Stimulated activated CD8-positive, alpha-beta memory T cell treated with anti-CD3 and anti-CD28 coated beads, Interleukin-2, amount 100 ng/mL, for 48 hours (primary cell): ENCODE measurements at places on chromosomes 2 and 18.

- no peak for DNase-seq
Measured at GRCh38 chr18:60794802-60795201, 422.2 kb upstream of the MC4R start.

GRCh38 chr18:47809420-47809819 is 121.0 kb downstream of the SMAD2 start:
- no peak for DNase-seq

GRCh38 chr18:45449418-45450227 is 165.7 kb upstream of the SLC14A2 start:
- DNase-seq: no peak

DNA sequence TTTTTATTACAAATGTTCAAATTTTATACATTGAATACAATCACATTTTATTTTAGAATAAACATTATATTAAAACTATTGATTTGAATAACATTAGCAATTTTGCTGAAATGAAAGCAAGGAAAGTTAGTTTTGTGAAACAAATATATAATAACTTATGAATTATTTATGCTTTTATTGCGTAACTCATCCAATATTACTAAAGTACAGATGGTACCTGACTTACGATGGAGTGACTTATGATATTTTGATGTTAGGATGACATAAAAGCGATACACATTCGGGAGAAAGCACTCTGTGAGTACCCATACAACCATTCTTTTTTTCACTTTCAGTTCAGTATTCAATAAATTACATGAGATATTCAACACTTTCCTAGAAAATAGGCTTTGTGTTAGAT is 26.5 kb downstream of the GPR39 start:
- no peak for DNase-seq

DNA sequence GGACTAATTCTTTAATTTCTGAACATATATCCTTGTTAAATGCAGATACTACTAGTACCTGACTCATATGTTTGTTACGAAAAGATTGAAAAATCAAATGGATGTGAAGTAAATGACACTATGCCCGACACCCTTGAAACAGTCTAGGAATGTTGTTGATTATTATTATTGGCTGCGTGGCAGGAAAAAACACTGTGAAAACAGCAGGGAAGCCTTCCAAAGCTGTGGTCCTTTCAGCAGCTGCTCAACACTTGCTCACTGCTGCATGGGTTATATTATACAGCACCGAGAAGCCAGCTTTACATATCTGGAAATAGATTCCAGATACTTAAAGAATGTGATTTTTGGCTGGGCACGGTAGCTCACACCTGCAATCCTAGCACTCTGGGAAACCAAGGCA is 26.5 kb downstream of the CRYGD start:
- DNase-seq: no peak

DNA sequence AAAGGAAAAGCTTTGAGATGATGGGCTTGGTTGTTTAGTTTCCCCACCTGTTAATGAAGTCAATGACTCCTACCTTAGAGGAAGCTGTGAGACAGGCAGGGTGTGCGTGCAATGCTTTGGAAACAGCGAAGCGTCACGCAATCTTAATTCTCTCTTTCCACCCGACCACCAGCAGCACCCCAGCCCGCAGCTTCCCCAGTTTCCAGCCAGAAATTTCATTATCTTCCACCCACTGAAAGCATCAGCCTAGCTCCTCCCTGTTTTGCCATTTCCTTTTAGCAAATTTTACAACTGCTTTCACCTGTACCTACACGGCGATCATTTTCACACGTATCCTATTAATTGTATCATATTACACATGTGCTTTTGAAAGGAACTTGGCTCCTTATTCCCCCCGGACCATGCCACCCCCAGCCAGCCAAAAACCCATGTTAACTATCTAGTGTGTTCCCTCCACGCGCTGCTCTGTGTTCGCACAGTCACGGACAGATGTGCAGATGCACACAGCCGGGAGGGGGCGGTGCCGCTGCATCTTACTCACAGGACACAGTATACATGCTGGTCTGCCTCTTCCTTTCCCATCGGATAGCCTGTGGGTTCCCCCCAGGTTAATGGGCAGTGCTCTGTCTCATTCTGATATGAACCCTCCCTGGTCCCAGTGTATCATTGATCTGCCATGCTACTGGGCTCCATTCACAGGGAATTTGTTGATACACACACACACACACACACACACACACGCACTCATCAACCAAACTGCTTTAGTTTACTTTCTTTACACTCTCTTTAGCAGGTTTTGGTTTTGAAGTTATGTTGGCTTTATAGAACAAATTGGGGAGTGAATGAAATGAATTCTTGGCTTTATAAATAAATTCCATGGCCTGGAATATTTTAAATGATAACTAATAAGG is 22.4 kb downstream of the CYP27C1 start:
- peak; percentile 45 for DNase-seq

- no peak for DNase-seq
Measured at GRCh38 chr2:149129433-149129832, 90.9 kb downstream of the LYPD6B start.

- no peak for DNase-seq
Measured at GRCh38 chr2:64853894-64854293, 135.3 kb upstream of the SLC1A4 start.

DNA sequence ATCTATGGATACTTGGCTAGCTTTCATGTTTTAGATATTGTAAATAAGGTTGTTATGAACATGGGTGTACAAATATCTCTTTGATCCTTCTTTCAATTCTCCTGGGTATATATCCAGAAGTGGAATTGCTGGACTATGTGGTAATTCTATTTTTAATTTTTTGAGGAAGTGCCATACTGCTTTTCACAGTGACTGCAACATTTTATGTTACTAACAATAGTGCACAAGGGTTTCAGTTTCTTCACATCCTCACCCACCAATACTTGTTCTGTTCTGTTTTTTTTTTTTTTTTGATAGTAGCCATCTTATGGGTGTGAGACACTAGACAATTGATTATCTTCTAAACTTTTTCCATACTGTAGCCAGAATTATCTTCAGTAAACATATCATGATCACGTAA is 17.3 kb upstream of the NEUROD1 start:
- no peak for DNase-seq

DNA sequence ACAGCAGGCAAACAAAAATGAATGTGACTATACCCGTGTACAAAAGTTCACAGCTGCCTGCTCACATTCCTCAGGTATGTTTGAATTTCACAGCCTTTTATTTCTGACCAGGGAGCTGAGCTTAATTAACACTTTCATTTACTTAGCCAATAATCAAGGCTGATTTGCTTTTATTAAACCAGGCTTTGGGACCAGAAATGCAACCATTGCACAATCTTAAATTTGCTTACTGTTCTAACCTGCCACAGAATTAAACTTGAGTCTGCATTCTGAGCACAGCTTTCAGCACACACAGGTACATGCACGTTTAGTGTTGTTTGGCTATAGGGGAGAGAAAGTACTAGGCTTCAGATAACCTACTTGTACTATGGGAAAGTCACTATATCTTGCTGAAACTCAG is 372.4 kb upstream of the ATP5MC3 start:
- DNase-seq: no peak

- no peak for DNase-seq
Measured at GRCh38 chr18:34695310-34695709, 14.8 kb upstream of the DTNA start.

GRCh38 chr2:234403074-234403473 is 93.8 kb downstream of the ARL4C start:
- no peak for DNase-seq
